Left forelimb (tissue), 1 donor: ENCODE measurements at places on chromosomes 12 and 14.
A peak's percentile ranks its signal among the peaks of the same experiment; 100 is the strongest.

- DNase-seq: no peak
Measured at GRCh38 chr12:121943926-121944325, 25.5 kb downstream of the CFAP251 start.

DNA sequence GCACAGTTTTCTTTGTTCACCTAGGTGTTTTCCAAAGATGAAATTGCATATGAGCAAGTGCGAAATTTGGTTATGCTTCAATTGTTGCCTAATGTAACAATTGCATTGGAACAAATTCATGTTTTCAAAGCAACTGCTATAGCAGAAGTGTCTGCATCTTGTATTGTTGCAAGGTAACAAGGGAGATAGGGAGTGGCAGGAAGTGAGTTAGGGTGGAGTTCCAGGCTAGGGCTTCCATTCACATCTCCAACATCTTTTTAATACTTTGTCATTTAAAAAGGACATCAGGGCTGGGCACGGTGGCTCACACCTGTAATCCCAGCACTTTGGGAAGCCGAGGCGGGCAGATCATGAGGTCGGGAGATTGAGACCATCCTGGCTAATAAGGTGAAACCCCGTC lies 312.3 kb upstream of the E2F7 start:
- DNase-seq: no peak

GRCh38 chr12:48678551-48679185 lies 3.4 kb downstream of the KANSL2 start:
- no peak for DNase-seq

GRCh38 chr14:99351166-99352007 lies 79.4 kb upstream of the BCL11B start:
- no peak for DNase-seq

DNA sequence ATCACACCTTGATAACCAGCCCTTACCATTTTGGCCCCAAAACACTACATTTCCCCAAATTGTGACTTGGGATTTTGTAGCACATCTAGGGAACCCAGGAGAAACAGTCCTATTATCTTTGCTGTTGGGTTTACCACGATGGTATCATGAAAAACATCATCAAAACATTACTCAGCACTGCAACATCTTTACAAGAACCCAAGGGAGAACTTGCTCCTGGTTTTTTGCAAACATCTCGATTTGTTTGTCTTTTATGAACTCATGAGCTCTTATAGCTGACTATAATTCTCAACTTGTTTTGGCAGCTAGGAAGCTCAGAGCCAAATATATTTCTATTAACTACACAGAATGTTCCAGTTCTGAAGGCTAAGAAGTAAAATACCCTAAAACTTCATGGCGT lies 65.7 kb downstream of the TBX5 start:
- no peak for DNase-seq

DNA sequence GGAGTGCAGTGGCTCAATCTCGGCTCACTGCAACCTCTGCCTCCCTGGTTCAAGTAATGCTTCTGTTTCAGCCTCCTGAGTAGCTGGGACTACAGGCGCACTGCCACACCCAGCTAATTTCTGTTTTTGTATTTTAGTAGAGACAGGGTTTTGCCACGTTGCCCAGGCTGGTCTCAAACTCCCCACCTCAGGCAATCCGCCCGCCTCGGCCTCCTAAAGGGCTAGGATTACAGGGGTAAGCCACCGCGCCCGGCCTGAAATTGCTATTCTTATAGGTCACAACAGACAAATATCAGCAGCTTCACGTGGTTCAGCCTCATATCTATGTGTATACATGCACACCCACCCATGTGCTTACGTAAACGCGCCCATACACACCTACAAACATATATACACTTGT lies 23.6 kb downstream of the BATF start:
- no peak for DNase-seq

DNA sequence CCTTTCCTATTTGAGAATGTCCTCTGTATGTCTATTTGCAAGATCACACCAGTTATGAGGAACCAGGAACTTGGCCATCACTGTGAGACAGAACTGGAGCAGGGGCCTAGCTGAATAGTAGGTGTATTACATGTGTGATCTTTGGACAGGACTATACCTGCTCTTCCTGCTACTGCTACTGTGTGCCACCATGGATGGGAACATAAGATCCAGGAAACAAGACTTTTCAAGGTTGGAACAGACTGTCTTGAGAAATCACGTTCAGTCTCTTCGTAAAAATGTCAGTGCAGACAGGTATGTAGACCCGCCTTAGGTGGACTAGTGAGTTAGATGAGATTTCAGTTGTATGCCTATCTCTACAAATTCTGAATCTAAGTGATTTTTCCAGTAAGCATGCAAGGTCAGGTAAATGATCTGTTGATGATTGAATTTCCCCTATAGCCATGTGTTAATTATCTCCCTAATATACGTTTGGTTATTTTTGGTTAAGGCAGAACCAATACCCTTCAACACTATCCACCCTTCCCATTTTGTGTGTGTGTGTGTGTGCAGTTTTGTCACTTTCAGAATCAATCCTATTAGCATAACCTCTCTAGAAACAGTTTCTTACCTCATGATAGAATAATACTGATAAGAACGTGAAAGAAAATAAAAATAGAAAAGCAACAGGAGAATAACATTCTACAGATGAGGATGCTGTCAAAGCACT lies 7.1 kb downstream of the A2M start:
- no peak for DNase-seq

DNA sequence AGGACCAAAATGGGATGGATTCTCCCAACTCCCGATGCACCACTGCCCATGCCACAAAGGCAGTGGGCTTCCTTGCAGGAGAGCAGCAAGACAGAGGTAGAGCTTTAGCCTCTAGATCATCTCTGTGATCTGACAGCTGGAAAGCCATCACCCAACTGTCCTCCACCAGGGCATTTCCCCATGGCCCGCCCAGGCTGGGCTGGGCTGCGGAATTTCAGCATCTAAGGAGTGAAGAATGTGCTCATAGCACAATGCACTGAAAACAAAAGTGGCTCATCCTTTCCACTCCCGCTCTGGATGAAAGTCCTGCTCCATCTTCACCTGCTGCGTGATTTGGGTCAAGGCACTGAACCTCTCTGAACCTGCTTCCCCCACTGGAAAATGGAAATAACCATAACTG lies 5.6 kb downstream of the SYNE3 start:
- DNase-seq: no peak

DNA sequence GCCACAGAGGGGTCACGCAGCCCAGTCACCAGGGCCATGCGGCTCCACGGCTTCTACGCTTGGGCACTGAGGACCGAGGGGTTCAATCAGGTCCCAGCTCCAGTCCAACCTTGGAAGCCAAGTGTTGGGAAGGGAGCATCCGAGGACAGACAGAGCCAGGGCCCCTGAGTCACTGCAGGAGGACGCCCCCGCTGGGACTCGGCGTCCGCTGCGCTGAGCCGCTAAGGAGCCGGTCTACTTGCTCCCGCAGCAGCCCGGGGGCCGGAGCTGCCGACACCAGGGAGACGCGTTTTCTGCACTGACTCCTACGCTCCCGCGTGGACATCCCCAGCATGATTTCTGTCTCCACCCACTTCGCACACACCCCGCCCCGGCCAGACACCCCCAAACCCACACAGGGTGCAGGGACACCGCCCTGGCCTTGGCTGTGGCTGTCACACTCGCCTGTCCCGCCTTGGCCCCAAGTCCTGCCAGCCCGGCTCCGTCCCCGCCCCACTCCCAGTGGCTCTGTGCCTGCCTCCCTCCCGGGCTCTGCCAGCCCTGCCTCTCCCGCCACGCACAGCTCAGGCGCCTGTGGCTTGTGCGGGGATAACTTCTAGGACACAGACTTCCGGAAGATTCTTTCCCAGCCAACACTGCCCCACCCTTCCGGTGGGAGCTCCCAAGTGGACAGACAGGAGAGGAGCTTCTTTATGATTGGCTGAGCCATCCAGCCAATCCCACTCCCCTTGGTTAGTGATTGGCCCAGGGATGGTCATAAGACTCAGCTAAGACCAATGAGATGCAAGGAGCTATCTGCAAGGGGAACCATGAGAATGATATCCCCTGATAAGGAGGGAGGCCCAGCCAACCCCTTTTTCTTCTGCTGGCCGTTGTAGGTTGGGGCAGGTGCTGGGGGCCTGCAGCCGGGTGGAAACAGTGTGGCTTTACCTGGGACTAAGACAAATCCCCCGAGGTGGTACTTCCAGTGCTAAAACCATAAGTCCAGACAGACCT lies 118.9 kb upstream of the SFSWAP start:
- no peak for DNase-seq

GRCh38 chr12:120849765-120850164 lies 54.4 kb downstream of the SPPL3 start:
- no peak for DNase-seq

- no peak for DNase-seq
Measured at GRCh38 chr12:104665296-104665695, 208.5 kb downstream of the CHST11 start.

- DNase-seq: no peak
Measured at GRCh38 chr14:66137081-66137480, 349.1 kb upstream of the CCDC196 start.

- DNase-seq: no peak
Measured at GRCh38 chr12:30219047-30219446, 435.3 kb upstream of the TMTC1 start.

GRCh38 chr12:84512751-84513150 lies 399.8 kb downstream of the SLC6A15 start:
- DNase-seq: no peak

DNA sequence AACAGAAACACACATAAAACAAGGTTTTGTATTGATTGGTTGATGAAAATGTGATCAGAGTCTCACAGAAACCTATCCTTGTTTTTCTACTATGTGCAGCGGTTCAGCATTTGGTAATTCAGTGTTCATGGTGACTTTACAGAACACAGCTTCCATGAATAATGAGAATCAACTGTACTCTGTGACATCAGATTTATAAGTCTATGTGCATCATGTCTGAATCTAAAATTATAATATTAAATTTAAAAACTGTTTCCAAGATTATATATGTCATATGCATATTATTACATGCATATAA lies 104.3 kb downstream of the SLC16A7 start:
- no peak for DNase-seq

- no peak for DNase-seq
Measured at GRCh38 chr12:124087266-124088051, 114.4 kb downstream of the ZNF664 start.

GRCh38 chr12:116962197-116962596 lies 51.4 kb downstream of the FBXW8 start:
- DNase-seq: no peak

GRCh38 chr12:106722837-106723236 lies 51.6 kb upstream of the RIC8B start:
- DNase-seq: no peak

DNA sequence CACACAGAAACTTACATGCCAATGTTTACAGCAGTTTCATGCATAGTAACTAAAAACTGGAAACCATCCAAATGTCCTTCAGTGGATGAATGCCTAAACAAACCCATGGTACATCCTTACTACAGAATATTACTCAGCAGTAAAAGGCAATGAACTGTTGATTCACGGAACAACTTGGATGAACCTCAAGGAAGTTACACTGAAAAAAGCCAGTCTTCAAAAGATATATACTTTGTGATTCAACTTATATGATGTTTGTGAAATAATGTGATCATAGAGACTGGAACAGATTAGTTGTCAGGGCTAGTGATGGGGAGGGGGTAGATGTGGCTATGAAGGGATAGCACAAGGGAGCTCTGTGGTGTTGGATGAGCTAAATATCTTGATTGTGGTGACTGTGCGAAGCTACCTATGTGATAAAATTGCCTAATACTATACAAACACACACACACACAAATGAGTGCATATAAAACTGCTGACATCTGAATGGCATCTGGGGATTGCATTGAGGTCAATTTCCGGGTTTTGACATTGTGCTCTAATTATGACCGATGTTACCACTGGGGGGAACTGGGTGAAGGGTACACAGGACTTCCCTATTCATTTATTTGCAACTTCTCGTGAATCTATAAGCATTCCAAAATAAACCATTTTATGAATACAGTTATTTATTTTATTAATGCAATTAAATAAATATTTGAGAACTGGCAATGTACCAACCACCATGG lies 94.3 kb downstream of the RIN3 start:
- DNase-seq: no peak

- DNase-seq: no peak
Measured at GRCh38 chr12:68210875-68211274, 14.7 kb downstream of the IL26 start.

- DNase-seq: no peak
Measured at GRCh38 chr12:46299851-46300250, 31.0 kb upstream of the SLC38A1 start.

GRCh38 chr14:101542391-101542790 lies 18.9 kb upstream of the DIO3 start:
- no peak for DNase-seq

DNA sequence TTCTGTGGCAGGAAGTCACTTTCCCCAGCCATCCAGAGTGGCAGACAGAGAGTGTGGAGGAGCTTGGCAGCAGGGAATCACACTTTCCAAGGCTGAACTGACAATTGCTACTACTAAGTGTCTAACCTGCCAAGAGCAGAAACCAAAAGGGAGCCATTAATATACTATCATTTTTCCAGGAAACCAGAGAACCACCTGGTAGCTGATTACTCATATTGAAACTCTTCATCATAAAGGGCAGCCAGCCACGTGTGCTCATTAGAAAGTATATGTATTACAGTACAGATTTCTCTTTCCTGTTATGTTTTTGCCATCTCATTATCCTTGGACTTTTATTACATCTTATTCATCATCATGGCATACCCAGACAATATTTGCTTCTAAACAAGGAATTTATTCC lies 374.9 kb downstream of the GXYLT1 start:
- DNase-seq: no peak

DNA sequence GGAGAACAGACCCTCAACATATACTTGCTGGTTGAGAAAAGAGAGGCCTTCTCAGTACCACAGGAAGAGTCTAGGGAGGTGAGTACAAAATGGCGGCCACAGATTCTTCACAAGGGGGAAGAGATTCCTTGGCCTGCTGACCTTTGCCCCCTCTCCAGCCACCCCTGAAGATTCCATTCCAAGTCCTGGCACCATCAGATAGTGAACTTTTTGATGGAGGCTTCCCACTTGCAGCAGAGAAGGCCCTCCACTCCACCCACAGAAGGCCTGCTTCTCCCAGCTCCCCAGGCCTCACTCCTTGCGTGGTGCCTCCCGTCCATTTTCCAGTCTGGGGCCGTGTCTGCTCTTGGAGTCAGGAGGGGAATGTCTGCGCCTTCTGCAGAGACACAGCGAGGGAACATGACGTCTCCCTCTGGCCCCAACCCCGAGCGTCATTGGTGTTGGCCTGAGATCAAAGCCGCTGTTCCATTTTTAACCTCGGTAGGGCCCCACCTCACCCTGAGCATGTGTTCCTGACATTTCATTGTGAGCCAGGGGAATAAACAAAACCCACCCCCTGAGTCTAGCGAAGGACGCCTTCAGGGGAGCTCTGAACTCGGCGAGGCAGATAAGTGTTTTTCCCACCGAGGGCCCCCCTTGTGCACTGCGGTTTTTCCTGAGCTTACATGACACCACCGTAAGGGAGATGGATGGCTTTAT lies 268.7 kb upstream of the TBX3 start:
- DNase-seq: peak; percentile 71
